ENCODE measurements at places on chromosomes 2 and 18.

- DNase-seq = peak; percentile 77
These were observed 156.8 kb downstream of the GPD2 start for GRCh38 chr2:156592809-156593593.

DNA sequence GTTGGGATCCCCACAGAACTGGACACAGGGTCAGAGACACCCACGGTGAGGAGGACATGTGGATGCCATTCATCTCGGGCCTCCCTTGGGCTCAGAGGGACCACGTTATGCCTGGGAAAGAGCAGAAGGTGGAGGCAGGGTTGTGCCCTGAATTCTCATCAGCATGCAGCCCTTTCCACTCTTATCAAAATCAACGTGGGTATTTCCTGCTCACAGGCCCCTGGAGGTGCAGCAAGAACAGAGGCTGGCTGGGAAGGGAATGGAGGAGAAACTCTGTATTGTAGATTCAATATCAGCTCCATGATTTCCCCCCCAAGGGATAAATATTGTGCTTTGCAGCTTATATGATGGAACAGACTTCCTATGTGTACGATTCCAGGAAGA lies 90.9 kb downstream of the SETBP1 start:
- no peak for DNase-seq

GRCh38 chr2:197798187-197798586 lies 6.2 kb upstream of the PLCL1 start:
- DNase-seq = no peak

DNA sequence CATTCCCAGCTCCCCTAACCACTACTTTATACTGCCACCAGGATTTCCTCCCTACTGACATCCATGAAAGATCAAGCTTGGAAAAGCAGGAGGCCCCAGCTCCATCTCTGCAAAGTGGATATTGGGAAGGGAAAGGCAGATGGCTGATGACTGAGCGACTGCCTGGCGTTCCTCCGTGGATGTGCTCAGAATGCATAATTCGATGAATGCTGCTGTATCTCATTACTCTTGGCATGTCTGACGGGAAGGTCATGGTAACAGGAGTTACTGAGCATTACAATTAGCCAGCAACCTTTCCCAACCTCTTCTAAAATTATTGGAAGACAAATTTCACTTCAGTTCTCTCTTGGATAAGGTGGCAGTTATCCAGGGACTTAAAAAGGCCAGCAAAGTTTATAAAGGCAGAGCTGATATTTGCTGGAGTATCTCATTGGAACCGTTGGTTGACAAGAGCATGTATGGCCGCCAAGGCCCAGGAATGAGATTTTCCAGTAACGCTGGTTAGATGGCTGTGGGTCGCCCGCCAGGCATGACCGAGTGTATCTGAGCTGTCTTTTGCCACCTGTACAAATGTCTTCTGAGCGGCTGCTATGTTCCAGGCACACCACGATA lies 34.5 kb downstream of the KCNE4 start:
- no peak for DNase-seq

- DNase-seq = no peak
These were observed 25.1 kb downstream of the TRAF3IP1 start for GRCh38 chr2:238345297-238345968.

DNA sequence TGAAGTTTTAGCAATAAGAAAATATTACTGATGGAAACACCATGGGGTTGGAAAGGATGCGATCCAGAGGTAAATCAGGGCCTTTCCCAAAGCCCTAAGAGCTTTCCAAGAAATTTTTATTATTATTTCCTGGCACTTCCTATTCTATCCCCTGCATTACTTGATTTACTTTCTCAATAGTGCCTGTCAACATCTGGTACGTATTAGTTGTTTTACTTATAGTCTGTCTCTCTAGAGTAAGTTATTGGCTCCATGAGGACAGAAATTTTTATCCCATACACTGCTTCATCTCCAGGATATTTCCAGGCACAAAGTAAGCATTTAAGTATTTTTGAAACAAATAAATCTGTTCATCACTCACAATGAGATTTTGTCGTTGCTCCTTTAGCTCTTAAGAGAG lies 18.1 kb downstream of the PPP4R1 start:
- no peak for DNase-seq

- DNase-seq = no peak
These were observed 3.7 kb upstream of the MAL start for GRCh38 chr2:95021847-95022246.
